ENCODE measurements at places on chromosomes 5 and 9.

DNA sequence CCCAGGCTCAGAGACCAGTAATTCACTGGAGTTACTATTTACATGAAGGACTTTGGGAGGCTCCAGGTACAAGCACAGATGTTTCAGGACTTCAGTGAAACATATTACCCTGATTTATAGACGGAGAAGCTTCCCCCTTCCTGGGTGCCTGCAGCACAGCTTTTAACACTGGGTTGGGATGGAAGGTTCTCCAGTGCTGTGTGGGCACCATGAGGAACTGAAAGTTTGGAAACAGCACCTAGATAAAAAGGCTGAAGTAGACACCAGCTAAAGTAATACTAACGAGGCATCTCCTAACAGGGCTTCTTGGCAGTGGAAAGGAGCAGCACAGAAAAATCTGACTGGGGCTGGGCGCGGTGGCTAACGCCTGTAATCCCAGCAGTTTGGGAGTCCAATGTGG, 70.7 kb downstream of the GCNT1 start:
- no peak for DNase-seq

- peak; percentile 72 for DNase-seq
Observed at GRCh38 chr9:101022704-101023103, 5.8 kb upstream of the PLPPR1 start.

- no peak for DNase-seq
Observed at GRCh38 chr5:5182508-5183188, 42.5 kb downstream of the ADAMTS16 start.

- DNase-seq: no peak
Observed at GRCh38 chr9:23123048-23123632, 676.5 kb downstream of the DMRTA1 start.

DNA sequence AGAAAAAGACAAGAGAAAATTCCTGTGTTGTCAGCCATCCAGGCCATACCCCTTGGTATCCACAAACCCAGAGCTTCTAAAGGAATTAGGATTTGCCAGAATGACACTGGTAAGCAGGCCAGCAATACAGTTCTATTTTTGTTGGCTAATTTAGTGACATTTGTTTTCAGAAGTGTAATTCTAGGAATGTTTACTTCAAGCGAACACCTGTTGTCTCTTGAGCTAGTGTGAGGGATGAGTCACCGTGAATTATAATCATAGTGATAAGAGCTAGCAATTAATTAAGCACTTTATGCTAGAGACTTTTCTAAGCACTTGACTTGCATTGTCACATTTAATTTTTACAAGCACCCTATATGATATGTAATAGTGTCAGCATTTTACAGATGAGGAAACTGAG, 99.2 kb downstream of the PRKACG start:
- no peak for DNase-seq

- no peak for DNase-seq
Observed at GRCh38 chr9:95307538-95307937, 10.0 kb downstream of the FANCC start.

GRCh38 chr9:88418715-88419540, 30.7 kb downstream of the SPIN1 start:
- DNase-seq: no peak

DNA sequence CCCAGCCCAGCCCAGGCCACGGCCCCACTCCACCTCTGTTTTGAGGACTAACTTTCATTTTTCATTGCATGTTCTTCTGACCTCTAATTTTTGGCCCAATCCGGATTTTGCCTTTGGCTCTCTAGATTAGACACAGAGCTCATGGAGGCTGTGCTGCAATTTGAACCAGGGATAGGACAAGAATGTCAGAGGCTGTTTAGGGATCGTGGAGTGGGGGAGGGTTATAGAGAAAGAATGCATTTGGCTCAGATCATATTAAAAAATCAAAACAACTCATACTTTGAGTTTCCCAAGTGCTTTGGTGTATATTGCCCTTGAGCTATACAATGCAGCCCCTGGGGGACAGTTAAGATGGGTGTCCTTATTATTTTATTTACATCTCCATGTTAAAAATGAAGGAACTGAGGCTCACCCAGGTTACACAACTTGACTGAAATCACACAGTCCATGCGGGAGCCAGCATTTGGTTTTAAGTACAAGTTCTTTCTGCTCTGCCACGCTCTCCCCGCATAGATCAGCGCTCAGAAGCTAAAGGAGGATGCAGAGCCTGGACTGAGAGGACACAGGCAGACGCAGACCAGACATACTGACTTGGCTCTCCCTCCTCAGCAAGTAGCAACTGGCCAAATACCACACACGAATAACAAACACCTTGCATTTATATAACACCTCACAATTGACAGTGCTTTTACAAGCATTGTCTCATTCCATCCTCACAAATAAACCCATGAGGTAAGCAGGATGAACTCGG, 126.4 kb upstream of the RAI14 start:
- no peak for DNase-seq

DNA sequence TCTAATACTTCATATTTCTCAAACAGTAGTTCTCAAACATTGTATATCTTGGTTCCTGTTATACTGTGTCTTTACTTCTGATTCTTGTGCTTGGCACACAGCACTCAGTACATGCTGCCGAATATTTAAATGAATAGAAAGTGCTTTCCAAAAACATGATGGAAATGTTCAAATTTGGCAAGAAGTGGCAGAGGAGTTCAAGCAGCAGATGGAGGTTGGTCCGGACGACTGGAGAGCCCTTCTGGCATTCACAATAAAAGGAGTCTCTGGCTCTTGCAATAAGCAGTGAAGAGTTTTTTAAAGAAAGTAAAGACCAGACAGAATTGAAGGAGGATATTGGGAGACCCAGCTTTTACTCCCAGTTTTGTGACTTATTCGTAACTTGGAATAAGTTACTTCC, 36.3 kb downstream of the TSTD2 start:
- peak; percentile 46 for DNase-seq

DNA sequence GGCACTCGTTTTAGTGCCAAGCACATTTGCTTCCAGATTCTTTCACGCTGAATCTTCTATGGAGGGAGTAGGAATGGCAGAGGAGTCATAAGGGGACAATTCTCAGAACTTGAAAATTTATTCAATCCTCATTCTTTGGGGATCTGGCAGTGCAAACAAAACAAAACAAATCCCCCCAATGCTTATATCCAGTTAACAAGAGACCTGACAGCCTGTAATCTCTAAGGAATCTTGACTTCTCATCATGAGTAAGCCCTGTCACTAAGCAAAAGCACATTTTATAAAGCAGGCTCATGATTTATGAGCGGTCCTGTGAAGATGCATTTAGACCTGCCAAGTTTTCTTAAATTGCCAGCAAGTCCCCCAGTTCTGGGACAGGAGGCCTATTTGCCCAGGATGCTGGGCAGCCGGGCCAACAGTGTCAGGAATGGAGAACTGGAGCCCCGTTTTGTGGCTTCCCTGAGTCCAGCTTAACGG, 513.9 kb downstream of the CTNND2 start:
- DNase-seq: no peak

- no peak for DNase-seq
Observed at GRCh38 chr5:97192580-97193354, 9.7 kb upstream of the RIOK2 start.

- no peak for DNase-seq
Observed at GRCh38 chr5:17441351-17441750, 56.7 kb upstream of the TAF11L2 start.

DNA sequence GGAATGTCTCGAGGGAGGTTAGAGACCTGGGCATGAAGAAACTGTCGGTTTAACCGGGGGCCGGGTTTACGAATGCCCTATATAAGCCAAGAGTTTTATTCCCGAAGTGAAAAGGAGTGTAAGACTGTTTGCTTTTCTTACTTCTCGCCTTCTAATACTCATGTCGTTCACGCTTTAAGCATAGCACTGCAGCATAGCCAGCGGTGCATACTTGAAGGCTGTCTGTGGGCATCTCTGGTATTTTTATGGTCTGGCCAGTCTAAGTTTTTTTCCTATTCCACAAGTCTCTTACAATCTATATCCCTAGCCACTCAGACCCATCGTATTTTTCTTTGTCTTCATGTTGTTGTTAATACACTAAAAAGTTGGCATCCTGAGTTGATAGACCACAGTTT, 1.2 kb downstream of the UHRF2 start:
- no peak for DNase-seq

- no peak for DNase-seq
Observed at GRCh38 chr9:133485531-133486260, 6.8 kb upstream of the SLC2A6 start.

DNA sequence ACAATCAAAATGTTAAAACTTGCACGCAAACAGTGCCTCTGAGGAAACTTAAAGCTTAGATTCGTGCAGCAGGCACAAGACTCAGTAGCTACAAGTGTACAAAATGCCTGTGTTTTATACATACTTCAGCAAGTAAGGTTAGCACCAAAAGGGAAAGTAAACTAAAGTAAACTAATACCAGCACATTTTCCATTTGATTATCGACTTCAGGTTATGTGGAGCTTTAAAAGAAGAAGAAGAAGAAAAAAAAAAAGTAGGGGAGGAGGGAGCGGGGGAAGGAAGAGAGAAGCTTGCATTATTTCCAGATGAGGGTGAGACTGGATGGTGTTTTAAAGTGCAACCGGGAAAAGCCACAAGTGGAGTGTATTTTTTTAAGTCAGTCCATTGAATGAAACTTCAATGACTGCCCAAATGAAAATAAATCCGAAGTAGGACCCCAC, 596 bp upstream of the ADAMTS6 start:
- no peak for DNase-seq

All from DMS 273 treated with DMSO at 0.1 percent for 48 hours (cell line).